ENCODE measurements at places on chromosomes 7 and 10.
A peak's percentile ranks its signal among the peaks of the same experiment; 100 is the strongest.

DNA sequence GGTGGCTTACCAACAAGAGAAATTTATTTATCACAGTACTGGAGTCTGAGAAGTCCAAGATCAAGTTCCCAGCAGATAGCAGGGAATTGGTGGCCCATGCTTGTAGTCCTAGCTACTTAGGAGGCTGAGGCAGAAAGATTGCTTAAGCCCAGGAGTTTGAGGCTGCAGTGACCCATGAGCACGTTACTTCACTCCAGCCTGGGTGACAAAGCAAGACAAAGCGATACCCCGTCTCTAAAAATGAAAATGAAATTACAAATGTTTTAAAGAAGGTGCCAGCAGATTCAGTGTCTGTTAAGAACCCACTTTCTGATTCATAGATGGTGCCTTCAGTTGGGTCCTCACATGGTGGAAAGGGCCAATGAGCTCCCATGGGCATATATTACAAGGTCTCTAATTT lies 20.6 kb upstream of the ARHGAP12 start:
- no peak for DNase-seq

DNA sequence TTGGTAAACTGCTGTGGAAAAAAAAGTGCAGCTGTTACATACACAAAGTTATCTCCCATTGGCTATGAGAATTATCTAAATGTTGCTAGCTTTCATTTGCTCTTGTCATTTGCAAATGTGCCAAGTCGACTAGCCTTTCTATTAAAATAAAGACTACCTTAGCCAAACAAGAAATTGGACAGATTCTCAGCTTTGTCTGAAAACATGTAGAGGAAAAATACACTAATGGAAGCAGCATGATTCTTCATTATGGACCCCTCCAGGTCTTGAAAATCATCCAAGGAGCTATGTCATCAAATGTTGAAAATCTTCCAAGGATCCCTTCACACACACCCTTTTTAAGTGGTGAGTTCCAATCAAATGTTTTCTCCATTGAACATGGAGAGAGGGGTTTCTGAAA lies 237.7 kb downstream of the ETV1 start:
- no peak for DNase-seq

DNA sequence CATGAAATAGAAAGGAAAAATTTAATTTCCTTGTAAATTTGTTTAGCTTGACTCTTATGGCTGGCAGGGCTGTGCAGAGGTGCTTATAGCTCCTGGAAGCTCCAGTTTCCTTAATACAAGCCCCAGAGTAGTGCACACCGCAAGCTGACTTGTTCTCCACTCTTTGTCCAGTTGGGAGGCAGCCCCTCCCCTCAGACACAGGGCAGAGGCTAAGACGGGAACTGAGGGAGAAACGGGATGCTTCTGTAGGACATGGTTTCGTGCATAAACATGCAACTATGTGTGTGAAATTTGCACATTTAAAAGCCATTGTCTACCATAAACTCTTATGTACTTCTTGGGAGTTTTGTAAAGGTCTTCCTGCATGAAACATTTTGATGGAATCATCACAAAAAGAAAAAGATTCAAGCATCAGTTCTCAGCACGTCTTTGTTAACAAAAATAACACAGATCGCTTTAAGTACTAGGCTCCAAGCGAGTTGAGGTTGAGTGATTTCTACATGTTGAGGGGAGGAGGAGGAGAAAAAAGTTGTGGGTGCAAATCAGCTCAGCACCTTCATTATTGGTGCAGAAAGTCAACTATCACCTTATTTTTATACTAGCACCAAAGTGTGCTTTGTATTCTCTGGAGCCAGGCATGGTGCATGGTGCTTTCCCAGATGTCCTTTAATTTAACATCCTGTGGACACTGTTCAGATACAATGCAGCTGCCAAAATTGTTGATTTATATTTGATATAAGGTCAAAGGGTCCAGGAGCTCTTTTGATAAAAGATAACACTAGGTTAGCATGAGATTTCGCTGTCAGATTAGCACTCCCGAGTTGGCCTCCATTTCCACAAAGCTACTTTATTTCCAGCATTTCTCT lies 124.5 kb downstream of the CHN2 start:
- DNase-seq: no peak

- no peak for DNase-seq
Measured at GRCh38 chr7:54543051-54543488, 895 bp downstream of the VSTM2A start.

DNA sequence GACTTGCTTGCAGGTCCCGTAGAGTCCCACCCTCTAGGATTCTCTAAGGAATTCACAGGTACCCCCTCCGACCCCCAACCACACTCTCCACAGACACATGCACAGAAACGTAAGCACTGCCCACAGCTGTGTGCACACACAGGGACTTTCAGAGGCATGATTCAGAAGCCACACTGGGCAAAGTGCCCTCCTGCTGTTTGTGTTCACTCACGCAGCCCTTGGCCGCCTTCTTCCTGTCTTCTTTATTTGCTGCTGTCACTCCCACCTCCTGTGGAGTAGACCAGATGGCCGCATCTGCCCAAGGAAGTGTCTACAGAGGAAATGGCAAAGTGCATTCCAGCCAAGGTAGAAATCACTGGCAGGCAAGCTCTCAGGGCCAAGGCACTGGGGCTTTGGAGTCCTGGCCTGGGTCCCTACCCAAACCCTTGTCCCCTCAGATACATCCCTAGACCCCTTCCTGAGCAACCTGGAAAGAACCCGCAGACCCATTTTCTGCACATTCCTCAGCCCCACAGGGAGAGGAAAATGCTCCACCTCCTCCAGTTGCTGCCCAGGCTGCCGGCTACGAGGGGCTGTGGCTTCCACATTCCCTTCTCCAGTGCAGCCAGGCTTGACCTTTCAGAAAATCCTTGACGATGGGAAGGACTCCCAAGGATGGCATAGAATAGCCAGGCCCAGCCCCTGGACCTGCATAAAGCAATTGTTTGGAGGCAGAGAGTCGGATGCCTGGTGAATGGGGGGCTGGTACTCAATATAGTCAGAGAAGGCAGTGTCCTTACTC lies 21.6 kb upstream of the GIMAP8 start:
- peak; percentile 76 for DNase-seq

DNA sequence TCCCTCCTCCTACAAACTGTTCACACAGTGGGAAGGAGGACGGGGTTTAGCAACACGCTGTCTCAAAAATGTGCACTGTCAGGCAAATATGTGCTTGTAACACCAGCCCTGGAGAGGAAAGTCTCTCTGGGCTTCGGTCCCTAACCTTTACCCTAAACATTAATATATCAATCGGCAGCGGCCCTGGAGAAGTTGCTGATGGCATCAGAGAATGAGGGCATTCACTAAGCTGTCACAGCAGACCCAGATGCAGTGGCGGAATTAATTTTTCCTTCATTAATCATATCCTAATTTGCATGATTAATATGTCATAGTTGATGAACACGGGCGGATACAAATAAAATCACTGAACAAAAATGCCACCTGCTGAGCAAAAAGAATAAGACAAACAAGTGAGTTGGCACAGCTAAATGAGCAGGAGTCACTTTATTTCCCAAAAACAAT lies 45.2 kb upstream of the INSIG1 start:
- no peak for DNase-seq

- peak; percentile 31 for DNase-seq
Measured at GRCh38 chr7:144738708-144739314, 97.0 kb downstream of the TPK1 start.

GRCh38 chr10:101451667-101452069 lies 97.7 kb downstream of the BTRC start:
- no peak for DNase-seq

- no peak for DNase-seq
Measured at GRCh38 chr7:71444130-71444529, 312.2 kb downstream of the GALNT17 start.

DNA sequence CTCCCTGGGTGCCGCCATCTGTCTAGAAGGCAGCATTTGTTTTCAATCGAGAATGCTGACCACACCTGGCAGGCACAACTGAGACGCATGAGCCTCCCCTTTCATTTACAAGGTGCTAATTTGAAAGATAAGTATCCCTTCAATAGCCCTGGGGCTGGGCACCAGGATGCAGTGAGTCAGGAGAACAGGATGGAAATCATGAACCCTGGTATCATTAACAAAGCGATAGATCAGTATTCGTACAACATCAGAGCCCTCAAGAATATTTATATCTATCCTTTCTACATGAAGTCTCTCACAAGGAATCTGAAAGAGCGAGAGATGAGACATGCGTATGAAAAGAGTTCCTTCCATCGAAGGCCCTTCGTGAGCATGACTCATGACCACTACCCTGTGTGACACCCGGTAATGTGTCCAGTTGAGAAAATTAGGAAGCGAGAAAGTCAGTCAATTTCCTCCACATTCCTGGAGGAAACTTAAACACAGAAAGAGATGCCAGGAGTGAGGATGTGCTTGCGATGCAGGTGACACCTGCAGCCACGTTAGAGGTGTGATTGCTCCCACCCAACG lies 123.1 kb upstream of the PITRM1 start:
- no peak for DNase-seq

GRCh38 chr7:57199252-57199651 lies 67.0 kb upstream of the ZNF479 start:
- DNase-seq: no peak

DNA sequence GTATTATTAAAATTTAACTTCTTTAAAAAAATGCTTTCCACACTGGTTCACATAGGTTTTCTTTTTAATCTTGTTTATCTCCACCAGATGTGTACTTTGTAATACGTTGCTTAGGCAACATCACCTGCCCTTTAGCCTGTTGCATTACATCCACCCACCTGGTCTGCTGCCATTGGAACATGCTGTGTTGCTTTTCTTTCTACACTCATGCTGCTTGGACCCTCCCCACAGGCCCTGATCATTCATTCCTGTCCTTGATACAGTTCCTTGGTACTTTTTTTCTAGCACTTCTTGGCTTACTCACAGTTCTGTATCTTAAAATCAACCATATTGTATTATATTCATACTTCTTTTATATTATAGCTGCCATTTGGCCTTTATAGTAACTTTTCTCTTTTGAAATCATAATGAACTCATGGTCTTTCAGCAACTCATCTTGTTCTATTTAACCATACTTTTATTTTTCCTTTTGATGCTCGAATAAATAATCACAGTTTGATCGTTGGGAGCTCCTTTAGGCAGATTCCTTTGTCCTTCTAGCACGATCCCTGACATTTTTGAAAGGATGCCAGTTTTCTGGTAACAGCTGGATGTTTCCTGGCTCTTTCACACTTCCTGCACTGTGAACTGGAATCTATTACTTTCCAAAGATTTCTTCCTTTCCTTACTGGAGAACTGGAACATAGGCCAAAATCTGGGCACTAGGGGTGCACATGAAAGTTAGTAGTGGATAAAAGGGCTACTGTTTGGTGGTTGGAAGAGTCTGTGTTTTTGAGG lies 125.1 kb downstream of the CDK14 start:
- DNase-seq: no peak

GRCh38 chr7:24017519-24017918 lies 266.5 kb upstream of the NPY start:
- DNase-seq: no peak

DNA sequence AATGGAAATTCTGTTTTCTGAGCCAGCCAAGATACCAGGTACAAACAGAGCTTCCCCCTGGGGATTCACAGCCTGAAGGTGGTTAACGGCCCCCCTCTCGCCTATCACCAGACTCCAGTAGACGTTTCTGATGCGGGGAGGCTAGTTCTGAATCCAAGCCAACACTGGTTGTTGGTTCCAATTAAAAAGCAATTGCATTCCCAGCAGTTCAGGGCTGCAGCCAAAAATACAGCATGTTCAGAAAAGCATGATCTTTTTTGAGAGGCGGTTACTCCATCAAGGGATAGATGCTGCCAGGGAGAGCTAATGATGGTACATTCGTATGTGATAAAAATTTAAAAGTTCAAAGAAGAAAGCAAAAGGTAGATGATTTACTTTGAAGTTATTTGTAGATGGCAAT lies 481.0 kb downstream of the GALNT17 start:
- DNase-seq: no peak

- DNase-seq: no peak
Measured at GRCh38 chr10:32388258-32389027, 41.5 kb upstream of the EPC1 start.

DNA sequence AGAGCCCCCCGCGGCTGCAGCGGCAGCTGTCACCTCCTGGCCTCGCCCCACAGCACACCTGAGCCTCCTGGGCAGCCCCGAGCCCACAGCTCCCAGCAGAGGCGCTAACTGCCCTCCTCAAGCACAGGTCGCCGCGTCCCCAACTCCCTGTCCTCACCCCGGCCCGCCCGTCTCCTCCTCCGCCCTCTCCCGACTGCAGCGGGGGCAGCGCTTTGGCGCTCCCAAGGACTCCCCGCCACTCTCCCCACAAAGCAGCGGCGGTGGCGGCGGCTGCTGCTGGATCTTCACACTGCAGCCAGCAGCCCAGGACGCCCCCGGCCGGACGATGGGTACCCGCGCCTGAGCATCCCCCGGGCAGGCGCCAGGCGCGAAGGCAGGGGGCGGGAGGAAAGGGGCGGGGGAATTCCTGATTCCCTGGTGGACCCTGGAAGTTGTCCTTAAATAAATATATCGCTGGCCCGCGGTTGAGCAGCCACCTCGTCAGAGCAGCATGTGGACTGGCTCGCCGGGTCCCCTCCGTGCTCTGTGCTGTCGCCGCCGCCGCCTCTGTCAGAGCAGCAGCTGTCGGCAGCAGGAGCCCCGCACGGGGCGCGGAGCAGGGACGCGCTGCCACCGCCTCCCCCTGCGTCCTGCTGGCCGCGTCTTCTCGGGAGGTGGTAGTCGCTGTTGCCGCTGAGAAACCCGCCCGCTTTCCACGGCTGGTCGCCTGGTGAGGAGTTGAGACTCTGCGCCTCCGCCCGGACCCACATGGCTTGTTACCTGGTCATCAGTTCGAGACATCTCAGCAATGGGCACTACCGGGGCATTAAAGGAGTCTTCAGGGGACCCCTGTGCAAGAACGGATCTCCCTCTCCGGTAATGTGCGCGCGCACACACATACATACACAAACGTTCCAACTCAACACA lies at the start of gene ZNF804B:
Gene ZNF804B, plus strand, starts transcription at position 471 of the 906 bp plus-strand sequence. Its CDS starts 277 bp downstream, at position 748.
- DNase-seq: peak; percentile 1

All from activated CD8-positive, alpha-beta T cell treated with anti-CD3 and anti-CD28 coated beads for 36 hours (primary cell).